Stimulated activated CD8-positive, alpha-beta memory T cell treated with anti-CD3 and anti-CD28 coated beads, Interleukin-15, amount 100 ng/mL, for 48 hours (primary cell): ENCODE measurements at places on chromosomes 7 and 10.

GRCh38 chr7:144519925-144520324 is 116.4 kb upstream of the NOBOX start:
- no peak for DNase-seq

GRCh38 chr10:47294501-47294900 is 5.5 kb upstream of the GDF10 start:
- DNase-seq: no peak

DNA sequence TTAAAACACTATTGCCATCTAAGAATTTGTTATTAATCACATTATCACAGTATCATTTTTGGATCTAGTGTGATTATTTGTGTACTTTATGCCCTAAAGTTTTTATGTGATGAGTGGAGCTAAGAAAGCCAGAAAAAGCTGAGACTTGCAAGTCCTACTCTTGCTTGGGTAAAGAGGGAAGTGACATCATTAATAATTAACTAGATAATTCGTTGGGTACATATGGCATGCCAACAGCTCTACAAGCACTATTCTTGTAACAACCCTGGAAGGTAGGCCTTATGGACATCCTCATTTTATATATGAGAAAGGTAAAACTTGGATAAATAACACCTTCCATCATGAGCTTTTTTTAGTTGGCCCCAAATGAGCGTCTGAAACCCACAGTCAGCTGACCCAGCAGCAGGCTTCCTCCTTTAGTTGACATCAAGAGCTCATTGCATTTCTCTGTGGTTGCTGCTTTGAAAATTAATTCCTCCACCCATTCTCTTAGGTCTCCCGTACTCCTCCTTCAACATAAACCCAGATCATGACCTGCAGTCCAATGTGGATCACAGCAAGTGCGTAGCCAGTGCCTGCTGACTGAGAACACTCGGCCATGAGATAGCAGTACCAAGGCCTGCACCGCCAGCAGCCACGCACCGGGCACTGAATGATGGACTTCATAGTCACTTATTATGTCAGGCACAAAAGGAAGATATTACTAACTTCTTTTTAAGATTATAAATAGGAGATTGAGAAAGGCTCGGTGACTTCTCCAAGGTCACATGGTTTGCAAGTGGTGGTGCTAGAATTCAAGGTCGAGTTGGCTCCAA is 292.0 kb upstream of the AOAH start:
- DNase-seq: no peak

GRCh38 chr7:27083646-27084045 is 12.2 kb downstream of the HOXA1 start:
- DNase-seq: no peak

GRCh38 chr7:131173145-131173890 is 154.4 kb upstream of the MKLN1 start:
- no peak for DNase-seq

DNA sequence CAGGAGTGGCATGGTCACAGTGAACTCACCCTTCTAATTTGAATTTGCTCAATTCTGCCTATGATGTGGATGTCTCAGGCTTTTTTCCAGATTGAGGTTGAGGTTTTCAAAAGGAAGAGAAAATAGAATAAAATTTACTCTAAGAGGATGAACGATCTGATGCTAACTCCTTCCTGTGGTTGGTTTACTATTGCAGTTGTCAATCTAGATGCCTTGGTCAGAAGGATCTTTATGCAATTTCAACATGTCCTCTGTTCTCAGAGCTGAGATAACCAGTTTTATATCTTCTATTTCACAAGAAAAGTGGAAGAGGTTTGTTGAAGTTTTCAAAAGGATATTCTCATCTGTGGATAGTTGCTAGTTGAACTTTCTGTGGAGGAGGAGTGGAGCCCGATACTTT is 150.7 kb upstream of the WDR11 start:
- no peak for DNase-seq

DNA sequence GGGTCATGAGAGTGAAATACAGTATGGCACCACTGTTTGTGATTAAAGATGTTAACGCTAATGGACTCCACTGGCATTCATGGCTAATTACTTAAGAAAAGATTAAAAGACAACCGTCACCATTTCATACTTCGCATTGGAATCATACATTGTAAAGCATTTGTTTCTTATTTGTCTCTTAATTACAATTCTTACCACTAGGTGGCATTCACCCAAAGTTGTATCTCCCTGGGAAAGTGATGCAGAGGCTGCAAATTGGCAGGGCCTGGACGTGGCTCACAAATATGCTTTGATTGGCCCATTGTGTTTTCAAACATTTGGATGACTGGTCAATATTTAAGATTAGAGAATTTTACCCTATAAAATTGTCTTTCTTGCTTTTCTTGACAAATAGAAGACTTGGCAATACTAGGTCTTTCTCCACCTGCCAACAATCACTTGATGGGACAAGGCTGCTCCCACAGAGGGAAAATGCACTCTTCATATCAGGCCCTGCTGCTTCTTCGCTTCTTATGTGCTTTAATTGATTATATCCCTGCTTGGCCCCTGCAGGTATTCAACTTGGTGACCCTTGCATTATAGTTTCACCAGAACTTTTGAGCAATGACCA is 72.1 kb upstream of the STARD3NL start:
- DNase-seq: no peak

DNA sequence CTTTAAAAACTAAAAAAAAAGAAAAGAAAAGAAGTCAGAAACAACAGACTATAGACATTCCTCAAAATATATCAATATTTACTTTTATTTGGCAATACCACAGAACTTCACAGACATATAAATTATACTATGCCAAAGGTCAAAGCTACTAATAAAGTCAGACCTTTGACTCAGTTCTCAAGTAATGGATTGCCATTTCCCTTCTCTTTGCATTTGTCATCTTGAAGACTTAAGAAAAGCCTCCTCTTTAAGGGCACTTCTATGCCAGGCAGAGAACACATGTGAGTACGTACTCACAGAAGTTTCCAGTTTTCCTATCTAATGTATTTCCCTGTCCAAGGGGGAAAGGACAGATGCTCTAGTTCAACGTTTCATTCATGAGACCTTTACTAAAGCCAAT is 37.6 kb downstream of the TNPO3 start:
- no peak for DNase-seq
